ENCODE measurements at places on chromosomes 13 and 19.

GRCh38 chr19:17240062-17240752 lies 5.5 kb downstream of the NR2F6 start:
- DNase-seq: no peak

GRCh38 chr19:30649934-30650614 lies 277.9 kb downstream of the ZNF536 start:
- DNase-seq: peak; percentile 76

DNA sequence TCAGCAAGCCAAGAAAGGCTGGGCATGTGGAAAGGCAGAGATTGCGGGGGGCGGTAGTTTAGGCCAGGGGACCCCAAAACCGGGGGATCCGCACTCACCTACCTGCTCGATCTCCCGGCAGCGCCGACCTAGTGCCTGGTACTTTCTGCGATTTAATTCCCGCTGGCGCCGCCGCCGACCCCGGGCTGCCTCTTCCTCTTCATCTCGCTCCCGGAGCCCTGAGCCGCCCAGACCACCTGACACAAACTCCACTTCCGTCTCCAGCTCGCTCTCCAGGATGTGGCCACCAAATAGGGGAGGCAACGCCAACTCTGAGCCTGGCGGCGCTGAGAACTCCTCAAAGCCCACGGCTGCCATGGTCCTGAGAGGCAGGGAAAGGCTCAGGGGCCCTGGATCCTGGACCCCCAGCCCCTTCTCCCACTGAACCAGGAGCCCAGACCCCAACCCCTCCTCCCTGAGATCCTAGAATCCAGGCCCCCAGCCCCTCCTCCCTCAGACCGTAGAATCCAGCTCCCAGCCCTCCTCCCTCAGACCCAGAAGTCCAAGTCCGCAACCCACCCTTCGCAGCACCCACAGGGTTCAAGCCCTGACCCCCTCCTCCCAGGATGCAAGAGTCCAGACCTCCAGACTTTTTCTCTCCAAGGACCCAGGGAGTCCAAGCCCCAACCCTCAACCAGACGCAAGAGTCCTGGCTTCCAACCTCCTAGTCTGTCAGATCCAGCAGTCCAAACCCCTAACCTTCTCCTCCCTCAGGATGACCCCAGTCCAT lies 933 bp downstream of the TFPT start:
- DNase-seq: peak; percentile 70

- no peak for DNase-seq
Measured at GRCh38 chr13:38624822-38625221, 62.1 kb upstream of the FREM2 start.

- no peak for DNase-seq
Measured at GRCh38 chr19:7442423-7442822, 46.4 kb downstream of the PEX11G start.

DNA sequence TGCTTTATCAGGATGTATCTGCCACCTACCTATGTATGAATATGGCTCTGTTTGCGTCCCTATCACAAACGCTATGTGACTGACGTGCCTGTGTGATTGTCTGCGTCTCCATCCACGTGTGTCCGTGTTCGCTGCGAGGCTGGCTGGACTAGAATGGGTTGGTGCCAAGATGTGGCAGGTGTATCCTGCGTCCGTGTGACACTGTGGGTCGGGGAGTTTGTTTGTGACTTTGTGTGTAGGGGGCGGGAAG lies 6.7 kb upstream of the HOOK2 start:
- no peak for DNase-seq

- peak; percentile 65 for DNase-seq
Measured at GRCh38 chr13:60329221-60329923, 67.6 kb upstream of the TDRD3 start.

DNA sequence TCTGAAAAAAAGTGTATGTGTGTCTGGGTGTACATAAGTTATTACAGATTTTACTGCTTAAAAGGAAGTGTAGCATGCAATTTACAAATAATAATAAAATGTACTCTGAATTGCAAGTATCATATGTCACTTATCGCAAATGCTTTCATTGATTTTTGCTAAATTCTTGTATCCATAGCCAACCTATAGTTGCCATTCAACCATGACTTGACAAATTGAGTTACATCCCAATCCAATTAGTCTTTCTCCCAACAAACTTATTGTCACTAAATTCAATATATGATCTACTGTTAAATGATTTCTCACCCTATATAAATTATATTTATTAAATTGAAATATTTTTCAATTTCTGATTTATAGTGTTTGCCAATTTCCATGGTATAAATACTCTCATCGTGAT lies 17.3 kb upstream of the SUPT20H start:
- DNase-seq: no peak

GRCh38 chr13:71461892-71462291 lies 405.1 kb downstream of the DACH1 start:
- DNase-seq: no peak

DNA sequence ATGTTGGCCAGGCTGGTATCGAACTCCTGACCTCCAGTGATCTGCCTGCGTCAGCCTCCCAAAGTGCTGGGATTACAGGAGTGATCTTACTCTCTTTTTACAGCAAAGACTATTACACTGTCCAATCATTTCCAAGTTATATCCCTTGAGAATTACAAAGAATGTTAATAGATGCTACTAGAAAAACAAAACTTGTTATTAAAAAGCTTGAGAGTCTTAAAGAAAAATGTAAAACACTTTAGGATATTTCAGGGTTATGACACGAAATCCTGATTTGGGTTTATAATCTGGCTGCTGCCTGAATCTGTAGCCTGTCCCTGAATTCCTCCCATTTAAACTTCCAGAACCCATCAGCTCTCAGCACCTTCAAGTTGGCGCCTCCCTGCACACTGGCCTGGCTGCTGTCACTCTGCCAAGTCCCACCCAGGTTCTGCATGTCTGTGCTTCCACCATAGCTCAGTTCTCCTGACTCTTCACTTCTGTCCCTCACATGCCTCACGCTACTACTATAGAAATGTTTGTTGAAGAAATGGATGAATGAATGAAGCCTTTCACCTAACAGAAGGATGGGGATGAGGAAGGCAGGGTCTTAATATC lies 55.8 kb upstream of the RFXAP start:
- DNase-seq: no peak

Data from HAP-1 (cell line).